ENCODE measurements at places on chromosomes 12 and 14.

- DNase-seq, result no peak
Measured at GRCh38 chr12:12759234-12759915, 26.1 kb upstream of the APOLD1 start.

- no peak for DNase-seq
Measured at GRCh38 chr12:76299536-76300296, 48.5 kb downstream of the BBS10 start.

GRCh38 chr12:75708802-75709201, 197.4 kb upstream of the KRR1 start:
- DNase-seq, result no peak

- no peak for DNase-seq
Measured at GRCh38 chr14:50056435-50056834, 59.9 kb downstream of the VCPKMT start.

DNA sequence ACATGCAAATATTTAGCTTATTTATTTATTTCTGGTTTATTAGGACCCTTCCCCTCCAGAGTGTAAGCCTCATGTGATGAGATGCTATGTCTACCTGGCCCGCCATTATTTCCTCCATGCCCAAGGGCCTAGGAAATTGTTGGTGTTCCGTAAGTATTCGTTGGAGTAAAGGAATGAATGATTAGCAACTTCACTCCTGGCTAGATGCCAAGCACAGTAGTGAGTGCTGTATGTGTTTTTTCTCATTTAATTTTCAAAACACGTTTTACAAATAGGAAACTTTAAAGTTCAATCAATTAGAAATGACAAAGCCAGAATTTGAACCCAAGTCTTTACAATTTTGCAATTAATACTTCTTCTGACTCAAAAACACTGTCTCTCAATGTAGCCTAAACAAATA, 253.8 kb downstream of the BCAT1 start:
- no peak for DNase-seq

- no peak for DNase-seq
Measured at GRCh38 chr14:104437703-104438102, 141.9 kb upstream of the C14orf180 start.

GRCh38 chr12:94206886-94207285, 58.5 kb downstream of the PLXNC1 start:
- no peak for DNase-seq

DNA sequence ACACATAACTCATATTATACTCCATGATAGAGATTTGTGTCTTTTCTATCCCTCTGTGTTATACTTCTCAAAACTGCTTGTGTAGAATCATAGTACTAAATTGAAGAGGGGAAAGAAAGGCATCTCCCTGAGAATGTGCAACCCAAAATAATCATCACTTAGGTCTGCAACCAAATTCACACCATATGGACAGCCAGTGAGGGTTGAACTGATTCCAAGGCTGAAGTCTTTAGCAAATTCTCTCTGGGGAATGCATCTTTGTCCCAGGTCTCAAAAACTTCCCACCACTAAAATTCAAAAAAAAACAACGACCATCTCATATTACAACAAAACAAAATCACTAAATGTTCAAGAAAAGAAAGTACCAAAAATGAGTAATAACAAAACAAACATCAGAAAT, 11.0 kb downstream of the ZFC3H1 start:
- DNase-seq, result no peak

DNA sequence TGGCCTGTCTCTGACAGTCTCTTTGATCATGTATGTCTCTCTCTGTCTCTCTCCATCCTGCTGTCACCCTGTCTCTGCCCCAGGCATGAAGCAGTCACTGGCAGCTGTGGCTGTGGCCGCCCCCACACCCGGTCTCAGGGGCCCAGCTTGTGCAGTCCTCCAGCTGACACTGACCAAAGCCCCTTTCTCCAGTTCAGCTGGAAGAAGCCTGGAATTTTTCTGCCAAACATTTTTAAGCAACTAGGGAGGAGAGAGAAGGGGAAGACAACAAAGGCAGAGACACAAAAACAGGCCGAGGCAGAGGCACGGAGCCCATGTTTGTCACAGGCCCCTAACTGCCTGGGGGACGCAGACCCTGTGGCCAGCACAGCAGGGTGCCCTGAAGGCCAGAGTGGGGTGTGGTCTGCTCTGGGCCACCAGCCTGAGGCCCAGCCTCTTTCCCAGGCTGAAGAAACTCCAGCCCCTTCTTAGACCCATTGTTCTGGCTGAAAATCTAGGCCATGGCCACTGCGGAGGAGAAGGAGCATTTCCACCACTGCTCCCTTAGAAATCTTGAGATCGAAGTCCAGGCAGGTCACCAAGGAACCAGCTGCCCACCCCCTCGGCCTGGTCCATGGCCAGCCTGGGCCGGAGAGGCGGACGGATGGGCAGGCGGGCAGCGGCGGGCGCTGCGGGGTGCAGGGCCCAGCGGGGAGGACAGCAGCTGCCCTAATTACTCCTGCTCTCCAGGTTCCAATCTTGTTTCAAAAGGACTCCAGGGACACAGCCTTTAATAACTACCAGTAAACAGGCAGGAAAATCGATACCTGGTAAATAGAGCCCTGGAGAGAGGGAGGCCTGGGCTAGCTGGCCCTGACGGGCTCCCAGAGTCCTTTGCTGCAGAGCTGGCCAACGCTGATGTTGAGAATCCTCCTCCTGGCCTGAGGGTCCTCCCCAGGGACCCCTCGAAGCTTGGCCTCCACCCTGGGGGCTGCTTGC, 14.9 kb downstream of the DTX1 start:
- no peak for DNase-seq

DNA sequence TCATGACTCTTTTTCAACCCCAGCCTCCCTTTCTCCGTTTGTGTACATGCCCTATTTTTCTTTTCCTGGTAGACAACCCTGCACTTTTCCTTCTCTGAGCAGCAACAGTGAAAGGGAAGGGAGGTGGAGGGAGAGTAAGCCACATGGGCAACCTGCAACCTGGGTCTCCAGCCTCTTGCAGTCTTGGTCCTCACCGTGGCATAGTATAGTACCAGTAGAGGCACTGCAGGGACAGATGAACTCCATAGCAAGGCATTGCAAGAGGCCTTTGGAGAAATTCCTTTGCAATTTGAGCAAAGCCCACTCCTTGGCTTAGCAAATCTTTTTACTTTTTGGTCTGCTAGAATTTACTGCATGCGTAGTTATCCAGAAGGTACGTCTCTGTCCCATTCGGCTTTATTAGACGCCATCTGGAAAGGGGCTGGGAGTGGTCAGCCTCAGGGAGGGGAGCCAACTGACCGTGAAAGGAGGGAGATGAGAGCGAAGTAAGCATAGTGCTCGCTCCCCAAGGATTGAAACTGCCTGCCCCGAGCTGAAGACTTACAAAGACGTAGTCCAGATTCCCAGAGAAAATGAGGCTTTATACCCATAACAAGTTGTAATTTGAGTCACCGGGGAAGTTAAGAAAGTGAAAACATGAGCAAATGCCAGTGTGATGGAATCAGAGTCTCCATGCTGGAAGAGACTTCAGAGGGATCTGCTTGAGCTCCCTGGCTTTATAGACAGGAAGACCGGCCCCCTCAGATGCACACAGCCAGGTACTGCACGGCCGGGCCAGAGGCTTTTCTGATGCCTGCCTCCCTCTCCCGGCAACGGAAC, 332.0 kb downstream of the CACNA1C start:
- DNase-seq, result no peak

- peak; percentile 82 for DNase-seq
Measured at GRCh38 chr12:120583478-120584030, 2.4 kb upstream of the POP5 start.

All from activated naive CD8-positive, alpha-beta T cell treated with anti-CD3 and anti-CD28 coated beads for 36 hours (primary cell).